ENCODE measurements at places on chromosomes 1 and 21. TPM values are rescaled to one million over a fixed set of nuclear protein-coding genes. Genes with fewer than 3 reads are reported as not detected.

CD1E gene
- total RNA-seq = not detected

DNA sequence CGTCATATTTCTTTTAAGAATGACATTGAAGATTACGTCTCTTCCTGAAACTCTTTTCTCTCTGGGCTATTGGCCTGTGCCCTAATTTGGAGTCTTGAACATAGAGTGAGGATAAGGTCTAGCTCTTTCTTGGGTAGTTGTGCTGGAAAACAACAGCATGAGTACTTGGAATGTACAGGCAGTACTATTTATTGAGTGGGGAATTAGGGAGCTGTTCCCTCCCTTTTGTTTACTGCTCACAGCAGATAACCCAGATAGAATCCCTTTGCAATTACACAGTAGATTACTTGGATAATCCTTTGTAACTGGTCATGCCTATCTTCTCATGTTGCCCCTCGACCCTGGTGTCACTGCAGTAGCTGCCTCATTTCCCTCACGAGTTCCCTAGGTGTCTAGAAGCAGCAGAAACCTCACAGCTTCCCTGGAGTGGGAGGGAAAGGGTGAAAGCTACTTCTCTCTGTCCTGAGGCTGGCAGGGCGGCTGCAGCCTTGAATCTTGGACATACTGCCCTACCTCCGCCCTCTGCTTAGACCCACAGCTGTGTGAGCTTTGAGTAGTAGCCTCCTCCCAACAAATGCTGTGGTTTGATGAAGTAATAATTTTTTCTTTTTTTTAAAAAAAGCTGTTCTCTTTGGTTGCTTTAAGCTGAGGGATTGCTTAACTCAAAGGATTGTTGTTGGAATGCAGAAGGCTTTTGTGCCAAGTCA lies 70.6 kb downstream of the FGGY start:
- no peak for DNase-seq

LCE1B gene
- not detected for total RNA-seq

TLCD4 gene
- total RNA-seq = 0.09 TPM

GRCh38 chr1:48242141-48242736 lies 19.7 kb downstream of the SLC5A9 start:
- no peak for DNase-seq

DNA sequence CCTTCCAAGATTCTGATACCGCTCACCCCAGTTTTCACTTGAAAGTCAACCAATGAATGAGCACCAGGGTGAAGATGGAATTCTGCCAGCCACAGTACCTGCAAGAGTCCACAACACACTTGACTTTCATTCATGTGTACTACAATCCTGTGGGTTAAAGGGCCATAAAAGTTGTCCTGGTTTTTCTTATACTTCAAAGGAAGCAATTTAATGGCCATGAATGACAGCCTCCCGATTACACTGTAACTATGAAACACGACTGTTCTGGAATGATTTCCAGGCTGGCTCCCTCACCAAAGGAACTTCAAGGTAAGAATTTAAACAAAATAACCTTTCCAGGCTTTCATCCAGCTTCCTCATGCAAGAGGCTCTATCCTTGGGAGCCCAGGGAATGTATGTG lies 502.8 kb downstream of the SMYD3 start:
- DNase-seq = no peak

DNA sequence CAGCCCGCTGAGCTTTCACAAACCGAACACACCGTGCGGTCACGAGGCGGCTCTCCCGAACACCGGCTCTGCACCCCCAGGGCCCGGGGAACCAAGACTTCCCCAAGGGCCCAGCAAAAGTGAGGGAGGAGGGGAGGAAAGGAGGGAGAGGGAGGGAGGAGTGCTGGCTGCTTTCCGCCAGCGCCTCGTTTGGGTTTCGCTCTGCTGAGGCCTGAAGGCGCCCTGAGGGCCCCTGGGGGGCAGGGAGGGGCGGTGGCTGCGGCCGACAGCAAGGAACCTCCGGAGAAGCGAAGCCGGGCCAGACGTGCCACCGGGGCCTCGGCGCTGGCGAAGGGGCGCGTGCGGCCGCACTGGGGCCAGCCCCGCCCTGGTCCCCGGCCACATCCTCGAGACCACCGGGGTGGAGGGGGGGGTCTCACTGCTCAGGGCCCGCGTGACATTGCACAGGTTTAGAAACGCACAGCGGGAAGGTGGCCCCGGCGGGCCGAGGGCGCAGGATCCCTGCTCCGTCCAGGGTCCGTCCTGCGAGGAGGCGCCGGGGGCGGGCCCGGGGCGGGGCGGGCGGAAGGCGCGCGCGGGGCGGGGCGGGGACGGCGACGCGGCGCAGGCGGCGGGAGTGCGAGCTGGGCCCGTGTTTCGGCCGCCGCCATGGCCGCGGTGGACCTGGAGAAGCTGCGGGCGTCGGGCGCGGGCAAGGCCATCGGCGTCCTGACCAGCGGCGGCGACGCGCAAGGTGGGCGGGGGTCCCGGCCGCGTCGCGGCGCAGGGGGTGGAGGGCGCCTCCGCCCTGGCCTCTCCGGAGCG lies at the start of gene PFKL:
Gene PFKL, plus strand, starts transcription at position 596 of the 804 bp plus-strand sequence. Its CDS starts 53 bp downstream, at position 649.
- peak; percentile 52 for DNase-seq

- DNase-seq = no peak
Measured at GRCh38 chr1:166937962-166938361, 37.4 kb downstream of the ILDR2 start.

GRCh38 chr1:6342056-6342455 lies 51.5 kb downstream of the ACOT7 start:
- no peak for DNase-seq

GRCh38 chr1:231856426-231856825 lies 229.8 kb downstream of the DISC1 start:
- DNase-seq = no peak

DPT gene
- total RNA-seq = not detected

GRCh38 chr1:109050228-109050995 lies 8.5 kb upstream of the WDR47 start:
- no peak for DNase-seq

FAM43B gene
- not detected for total RNA-seq

PFKFB2 gene
- 3.0 TPM for total RNA-seq

DNA sequence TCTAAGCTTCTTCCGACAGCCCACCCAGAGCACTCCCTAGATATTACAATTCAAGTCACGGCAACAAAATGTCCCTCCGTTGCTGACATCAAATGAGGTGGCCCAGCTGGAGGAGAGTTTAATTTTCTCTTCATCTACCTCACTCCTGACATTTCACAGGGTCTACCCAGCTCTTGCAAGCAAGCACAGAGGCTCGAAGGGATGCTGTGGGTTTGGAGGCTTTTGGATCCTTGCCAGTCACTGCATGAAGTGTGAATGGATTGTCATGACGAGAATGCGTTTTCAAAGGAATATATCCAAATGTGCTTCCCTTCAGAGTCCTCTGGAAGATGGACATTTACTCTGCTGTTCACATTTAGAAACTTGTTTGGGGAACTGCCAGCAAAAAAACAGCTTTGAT lies 33.5 kb downstream of the CAPN8 start:
- DNase-seq = no peak

SSX2IP gene
- 10.4 TPM for total RNA-seq

AGMAT gene
- total RNA-seq = 19.7 TPM

DNA sequence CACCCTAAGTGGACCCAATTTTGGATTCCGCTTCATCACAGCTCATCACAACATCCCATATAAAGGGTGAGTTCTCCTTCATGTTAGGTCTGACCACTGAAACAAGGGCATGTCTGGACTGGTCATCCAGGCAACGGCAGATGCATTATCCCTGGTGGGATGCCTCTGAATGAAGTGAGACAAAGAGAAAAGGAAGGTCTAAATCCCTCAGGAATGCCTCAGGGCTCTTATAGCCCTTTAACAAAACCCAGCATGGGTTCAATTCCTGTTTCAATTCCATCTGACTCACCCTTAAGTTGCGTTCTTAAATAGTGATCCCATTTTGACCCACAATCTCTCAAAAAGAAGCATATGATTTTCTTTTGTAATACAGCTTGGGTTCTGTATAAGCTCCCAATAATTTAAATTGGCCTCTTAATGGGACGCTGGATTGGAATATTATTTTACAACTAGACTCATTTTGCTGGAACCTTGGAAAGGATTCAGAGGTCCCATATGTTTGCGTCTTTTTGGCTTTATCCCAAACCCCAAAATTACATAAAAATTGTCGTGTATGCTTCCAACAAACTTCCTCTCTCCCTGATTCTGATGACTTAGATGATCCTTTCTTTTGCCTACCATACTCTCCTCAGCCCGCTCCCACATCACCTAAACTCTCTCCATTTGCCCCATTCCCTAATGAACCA lies 287.4 kb upstream of the ZP4 start:
- DNase-seq = no peak

C1orf141 gene
- total RNA-seq = not detected

TCHHL1 gene
- not detected for total RNA-seq

DNA sequence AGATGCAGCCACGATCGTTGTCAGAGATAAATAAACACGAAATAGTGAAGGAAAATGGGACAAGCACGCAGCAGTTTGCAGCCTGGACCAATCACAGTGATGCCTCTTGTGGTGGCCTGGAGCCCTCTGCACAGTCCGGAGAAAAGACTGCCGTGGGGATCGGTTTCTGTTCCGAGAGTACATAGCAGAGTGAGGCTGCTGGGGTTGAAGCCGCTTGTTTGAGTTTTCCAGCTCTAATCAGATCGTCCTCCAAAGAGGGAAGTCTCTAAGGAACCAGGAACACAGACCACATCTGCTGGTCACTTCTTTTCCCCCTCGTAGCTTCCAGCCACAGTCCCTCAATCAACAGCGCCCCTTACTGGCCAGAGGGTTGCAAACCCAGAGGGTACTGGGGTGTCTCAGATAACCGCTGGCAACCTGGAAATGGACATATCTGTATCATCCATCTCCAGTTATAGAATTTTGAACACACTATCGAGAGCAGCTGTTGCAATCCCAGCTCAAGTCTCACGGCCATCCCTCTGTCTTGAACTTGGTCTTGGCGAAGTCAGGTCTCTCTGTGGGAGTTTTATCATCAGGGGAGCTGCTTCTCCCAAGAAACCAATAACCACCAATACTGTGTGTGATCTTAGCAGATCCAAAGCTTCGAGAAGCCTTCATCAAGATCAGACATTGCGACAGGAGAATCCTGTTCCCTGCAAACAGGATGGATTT lies 57.4 kb downstream of the OLIG1 start:
- peak; percentile 20 for DNase-seq

DNA sequence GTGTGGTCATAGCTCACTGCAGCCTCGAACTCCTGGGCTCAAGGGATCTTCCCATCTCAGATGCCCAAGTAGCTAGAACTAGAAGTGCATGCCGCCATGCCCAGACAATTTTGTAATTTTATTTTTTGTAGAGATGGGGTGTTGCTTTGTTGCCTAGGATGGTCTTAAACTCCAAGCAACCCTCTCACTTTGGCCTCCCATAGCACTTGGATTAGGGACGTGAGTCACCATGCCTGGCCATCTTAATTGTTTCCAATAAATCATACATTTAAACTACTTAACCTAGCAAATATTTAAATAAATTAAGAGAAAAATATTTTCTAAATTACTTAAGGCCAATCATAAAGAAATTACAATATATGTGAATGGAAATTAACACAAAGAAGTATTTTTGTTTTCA lies 35.1 kb upstream of the ADGRL4 start:
- DNase-seq = no peak

DNA sequence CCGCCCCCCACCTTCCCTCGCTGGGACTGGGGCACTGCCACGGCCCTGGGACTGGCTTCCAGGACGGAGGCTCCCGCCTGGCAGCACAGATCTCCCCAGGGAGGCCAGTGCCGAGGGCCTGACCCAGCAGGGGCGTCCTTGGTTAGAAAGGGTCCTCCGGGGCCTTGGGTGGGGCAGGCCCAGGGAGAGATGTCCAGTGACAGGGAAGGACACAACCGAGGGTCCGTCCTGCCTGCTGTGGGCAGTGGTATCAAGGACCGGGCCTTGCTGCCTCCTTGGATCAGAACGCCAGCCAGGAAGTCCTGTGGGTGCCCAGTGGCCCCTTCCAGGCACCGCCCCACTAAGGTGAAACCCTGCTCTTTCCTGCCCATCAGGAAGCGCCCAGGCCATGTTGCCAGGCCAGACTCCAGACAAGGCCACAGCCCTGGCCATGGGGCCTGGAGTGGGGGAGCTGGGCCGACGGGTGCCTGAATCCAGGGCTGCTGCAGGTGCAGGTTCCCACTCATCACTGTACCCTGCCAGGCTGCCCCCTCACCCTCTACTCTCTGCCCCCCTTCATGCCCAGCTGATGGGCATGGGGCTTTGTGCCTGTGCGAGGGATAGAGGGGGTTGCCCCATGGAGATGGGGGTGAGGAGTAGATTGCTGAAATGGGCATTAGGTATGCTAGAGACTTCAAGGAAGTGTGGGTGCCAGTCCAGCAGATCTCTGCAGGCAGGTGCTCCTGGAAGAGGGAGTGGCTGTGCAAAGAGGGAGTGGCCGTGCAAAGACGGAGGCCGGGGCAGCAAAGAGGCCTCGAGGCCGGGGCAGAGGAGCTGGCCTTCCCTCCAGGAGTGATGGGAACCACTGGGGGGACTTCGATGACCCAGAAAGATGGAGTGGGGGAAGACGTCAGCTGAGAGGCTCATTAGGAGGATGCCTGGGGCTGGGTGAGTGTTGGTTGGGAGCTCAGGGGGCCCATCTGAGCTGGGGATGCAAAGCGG lies 2.2 kb upstream of the PRKCZ start:
- DNase-seq = no peak

DNA sequence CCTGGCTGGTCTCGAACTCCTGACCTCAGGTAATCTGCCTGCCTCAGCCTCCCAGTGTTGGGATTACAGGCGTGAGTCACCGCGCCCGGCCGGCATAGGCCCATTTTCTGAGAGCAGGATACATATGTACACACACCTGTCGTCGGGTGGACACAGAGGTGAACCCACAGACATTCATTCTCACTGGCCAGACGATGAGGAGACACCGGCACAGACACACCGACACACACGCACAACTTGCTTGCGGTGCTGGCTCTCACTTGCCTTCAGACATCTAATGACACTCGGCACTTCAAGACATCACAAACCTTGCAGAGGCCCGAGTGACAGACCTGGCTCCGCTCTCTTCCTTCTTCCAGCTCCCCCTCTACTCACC lies 579 bp downstream of the PTCH2 start:
- no peak for DNase-seq

- no peak for DNase-seq
Measured at GRCh38 chr1:42168763-42169162, 4.2 kb upstream of the GUCA2A start.

GRCh38 chr21:31204801-31205200 lies 139.3 kb downstream of the TIAM1 start:
- no peak for DNase-seq

DNA sequence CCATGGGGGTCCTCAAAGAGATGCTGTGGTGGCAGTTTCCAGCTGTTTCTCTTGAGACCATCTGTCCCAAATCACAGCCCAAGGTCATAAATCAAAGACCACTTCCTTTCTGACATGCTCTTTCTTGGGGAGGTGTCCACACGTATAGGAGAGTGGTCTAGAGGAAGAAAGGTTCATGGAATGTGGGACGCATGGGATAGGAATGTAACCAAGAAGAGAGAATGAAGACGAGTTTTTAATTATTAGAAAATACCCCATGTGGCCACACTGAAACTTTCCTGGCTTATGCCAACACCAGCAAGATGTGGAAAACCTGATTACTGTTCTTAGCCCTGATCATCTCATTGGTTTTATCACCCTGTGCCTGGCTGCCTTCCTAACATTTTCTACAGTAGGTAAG lies 124.2 kb upstream of the IFFO2 start:
- DNase-seq = no peak

GATAD2B gene
- total RNA-seq = 71.9 TPM

Data from CD8-positive, alpha-beta memory T cell (primary cell).